Panc1 (cell line): ENCODE measurements at places on chromosomes 6 and 20. TPM values are rescaled to one million over a fixed set of nuclear protein-coding genes. Genes with fewer than 3 reads are reported as not detected.

DNA sequence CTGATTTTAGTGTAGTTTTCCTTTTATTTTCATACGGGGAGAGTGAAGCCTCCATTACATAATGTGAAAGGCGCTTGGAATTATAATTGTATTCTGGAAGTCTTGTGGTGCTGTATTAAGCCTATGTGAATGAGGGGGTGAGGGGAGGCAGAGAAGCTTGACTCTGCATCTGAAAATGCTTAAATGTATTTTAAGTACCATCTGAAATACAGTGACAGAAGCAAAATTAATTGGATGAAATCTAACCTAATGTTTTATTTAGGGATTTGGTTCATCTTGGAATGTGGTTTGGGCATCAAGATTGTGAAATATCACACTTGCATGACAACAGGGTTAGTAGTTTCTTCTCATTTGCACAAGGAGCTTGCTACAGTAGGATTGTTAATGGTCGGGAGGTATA, 41.2 kb downstream of the TMEM200A start:
- no peak for DNase-seq

- no peak for DNase-seq
Measured at GRCh38 chr6:129607581-129608186, 102.3 kb downstream of the ARHGAP18 start.

GRCh38 chr6:38713812-38714211, 1.3 kb upstream of the DNAH8 start:
- no peak for DNase-seq

Gene PLCB4
- total RNA-seq = 1.5 TPM

Gene RUNX2
- 7.0 TPM for total RNA-seq
